NCI-H1436 treated with DMSO at 0.1 percent for 48 hours (cell line): ENCODE measurements at places on chromosomes 16 and 17.

GRCh38 chr16:78642621-78643285 is 543.3 kb downstream of the WWOX start:
- no peak for DNase-seq

GRCh38 chr17:60528828-60529227 is 2.8 kb upstream of the APPBP2 start:
- no peak for DNase-seq

DNA sequence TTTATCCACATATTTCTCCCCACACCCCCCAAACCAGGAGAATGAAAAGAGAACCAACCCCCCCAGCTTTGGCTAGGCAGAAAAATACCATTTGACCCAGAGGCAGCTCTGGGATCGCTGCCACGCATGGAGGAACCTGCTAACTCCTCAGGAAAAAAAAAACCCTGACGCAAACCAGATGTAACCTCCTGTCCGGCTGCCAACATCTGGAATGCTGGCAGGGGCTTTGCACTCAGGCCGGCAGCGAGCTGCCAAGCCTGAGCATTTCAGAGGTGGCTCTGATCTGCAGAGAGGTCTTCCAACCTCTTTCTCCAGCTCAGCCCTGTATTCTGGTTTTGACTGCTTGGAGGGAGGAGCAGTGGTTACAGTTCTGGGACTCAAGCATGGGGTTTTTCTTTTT is 8.2 kb downstream of the IGFBP4 start:
- DNase-seq: no peak

DNA sequence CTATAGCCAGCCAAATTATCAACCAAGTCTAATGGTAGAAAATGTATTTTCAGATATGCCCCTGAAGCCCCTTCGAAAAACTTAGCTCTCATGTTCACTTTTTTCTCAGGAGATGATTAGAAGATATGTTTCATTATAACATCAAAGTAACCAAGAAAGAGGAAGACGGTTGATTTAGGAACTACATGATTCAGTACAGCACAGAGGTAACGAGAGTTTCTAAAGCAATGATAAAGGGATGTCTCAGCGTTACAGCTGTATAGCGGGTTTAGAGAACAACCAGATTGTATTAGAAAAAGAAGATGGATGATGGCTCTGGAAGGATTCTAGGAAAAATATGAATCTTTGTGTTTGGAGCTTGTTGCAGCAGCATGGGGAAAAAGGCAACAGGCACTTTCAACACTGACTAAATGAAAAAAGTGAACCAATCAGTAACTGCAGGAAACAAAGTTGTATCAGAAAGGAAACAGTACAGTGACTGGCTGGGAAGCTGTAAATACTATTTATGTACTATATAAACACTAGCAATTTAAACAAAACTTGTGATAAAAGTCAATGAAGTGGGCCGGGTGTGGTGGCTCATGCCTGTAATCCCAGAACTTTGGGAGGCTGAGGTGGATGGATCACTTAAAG is 21.5 kb downstream of the MBTD1 start:
- DNase-seq: no peak

DNA sequence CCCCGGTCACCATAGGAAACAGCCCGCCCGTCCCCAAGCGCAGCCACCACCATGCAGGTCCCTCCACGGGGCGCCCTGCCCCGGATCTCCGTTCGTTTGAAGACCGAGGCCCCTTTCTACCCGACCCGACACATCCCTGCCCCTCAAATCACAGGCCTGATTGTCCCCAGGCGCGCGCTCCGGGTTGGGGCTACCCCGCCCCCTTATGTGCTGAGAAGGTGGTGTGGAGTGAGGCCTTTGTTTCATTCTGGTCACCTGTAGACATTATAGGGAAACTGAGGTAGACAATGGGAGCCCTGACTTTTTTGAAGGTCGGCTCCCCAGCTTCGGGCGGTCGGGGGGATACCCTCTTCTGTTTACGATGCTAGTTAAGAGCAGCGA is 763 bp upstream of the ACTG1 start:
- no peak for DNase-seq

GRCh38 chr16:79776243-79776847 is 175.8 kb upstream of the MAF start:
- peak; percentile 11 for DNase-seq
